ENCODE measurements at places on chromosomes 7 and 10. TPM values are rescaled to one million over a fixed set of nuclear protein-coding genes. Genes with fewer than 3 reads are reported as not detected.

GRCh38 chr10:59830601-59831259, 75.6 kb downstream of the CCDC6 start:
- peaks cover 9% of the 10 kb centered on the region for H3K36me3 ChIP-seq
- no peak overlapping the region for H3K27ac ChIP-seq
- no peak for DNase-seq
- H3K4me3 ChIP-seq = no peak overlapping the region
- no peaks in the 10 kb centered on the region for H3K27me3 ChIP-seq
- peaks cover 34% of the 10 kb centered on the region for H3K4me1 ChIP-seq

Gene LCOR
- 63.0 TPM for total RNA-seq

GRCh38 chr10:63494951-63495350, 26.2 kb upstream of the REEP3 start:
- H3K36me3 ChIP-seq = peaks cover 3% of the 10 kb centered on the region
- H3K4me1 ChIP-seq = peaks cover 19% of the 10 kb centered on the region
- no peaks in the 10 kb centered on the region for H3K27me3 ChIP-seq
- H3K27ac ChIP-seq = no peak overlapping the region
- no peak for DNase-seq
- H3K4me3 ChIP-seq = no peak overlapping the region

Gene NKX1-2
- total RNA-seq = not detected

Gene LRRN3
- 1.9 TPM for total RNA-seq

Gene NEBL
- not detected for total RNA-seq
